Gastrocnemius medialis (tissue), 4 donors: ENCODE measurements at places on chromosomes 5 and 9. TPM values are rescaled to one million over a fixed set of nuclear protein-coding genes. Genes with fewer than 3 reads are reported as not detected.

DNA sequence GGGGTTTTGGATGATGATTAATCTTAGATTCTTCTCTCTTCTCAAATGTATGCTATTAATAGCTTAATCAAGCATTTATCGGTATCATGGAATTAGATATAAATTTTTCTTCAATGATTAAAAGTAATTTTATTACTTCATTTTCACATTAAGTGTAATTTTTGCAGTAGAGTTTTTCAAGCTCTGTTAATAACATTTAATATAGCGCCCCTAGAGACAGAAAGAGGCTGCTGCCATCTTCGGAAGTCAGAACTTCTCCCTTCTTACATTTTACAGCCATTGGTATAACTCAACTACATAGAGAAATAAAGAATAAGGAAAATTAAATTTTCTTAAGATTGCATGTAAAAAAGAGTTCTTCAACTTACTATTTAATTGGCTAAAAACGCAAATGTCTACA is 540.3 kb downstream of the GABRG2 start:
- no peaks in the 10 kb centered on the region for H3K4me1 ChIP-seq
- H3K27ac ChIP-seq = no peak overlapping the region
- no peak overlapping the region for H3K4me3 ChIP-seq
- H3K36me3 ChIP-seq = no peaks in the 10 kb centered on the region
- no peak for DNase-seq

- H3K27me3 ChIP-seq = peaks cover 11% of the 10 kb centered on the region
- DNase-seq = no peak
- peaks cover 9% of the 10 kb centered on the region for H3K4me1 ChIP-seq
- H3K4me3 ChIP-seq = no peak overlapping the region
- no peaks in the 10 kb centered on the region for H3K36me3 ChIP-seq
- no peak overlapping the region for H3K27ac ChIP-seq
Measured at GRCh38 chr9:95771556-95772246, 103.8 kb upstream of the ERCC6L2 start.

The PROB1 gene
- total RNA-seq = 26.8 TPM

DNA sequence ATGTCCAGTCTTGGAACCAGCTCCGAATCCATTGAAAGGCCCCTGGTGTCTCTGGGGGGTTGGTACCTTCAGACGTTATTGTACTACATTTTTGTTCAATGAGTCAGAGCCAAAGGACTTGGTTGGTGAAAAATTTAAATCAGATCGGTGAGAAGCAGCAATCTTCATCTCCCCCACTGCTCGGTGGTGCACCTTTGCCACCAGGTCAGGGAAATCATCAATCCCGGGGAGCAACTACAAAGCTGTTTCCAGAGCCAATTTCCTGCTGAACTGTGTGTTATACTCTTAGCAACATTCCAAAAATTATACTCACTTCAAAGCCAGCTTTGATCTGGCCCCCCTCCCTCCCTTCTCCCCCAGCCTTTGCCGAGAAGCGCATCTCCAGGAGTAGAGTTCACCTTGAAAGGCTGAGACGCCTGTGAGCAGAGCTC is 375.2 kb upstream of the WWC1 start:
- no peaks in the 10 kb centered on the region for H3K36me3 ChIP-seq
- DNase-seq = no peak
- H3K27me3 ChIP-seq = no peaks in the 10 kb centered on the region
- H3K27ac ChIP-seq = no peak overlapping the region
- H3K4me1 ChIP-seq = no peaks in the 10 kb centered on the region

DNA sequence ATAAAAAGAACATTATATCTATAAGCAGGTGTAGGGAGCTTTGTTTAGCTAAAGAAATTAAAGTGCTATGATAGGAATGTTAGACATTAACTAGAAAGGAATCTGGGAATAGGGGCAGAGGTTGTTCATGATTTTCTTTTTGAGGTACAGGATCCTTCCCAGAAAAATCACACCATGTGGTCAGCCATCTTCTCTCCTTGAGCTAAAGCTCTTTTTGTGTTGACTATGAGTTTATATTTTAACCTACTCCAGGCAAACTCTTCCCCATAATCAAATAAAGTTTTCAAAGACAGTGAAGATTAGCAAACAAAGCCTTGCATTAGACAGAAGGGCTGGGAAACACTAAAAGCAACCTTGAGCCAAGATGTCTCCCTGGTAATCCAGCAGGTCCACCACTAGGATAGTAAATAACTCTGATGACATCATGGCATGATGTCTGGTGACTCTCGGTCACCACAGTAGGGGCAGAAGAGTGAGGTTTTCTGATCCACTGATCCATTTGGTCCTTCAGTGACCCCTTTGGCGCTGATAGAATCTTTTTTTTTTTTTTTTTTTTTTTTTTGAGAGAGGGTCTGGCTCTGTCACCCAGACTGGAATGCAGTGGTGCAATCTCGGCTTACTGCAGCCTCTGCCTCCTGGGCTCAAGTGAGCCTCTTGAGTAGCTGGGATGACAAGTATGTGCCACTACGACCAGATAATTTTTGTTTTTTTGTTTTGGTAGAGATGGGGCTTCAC is 30.6 kb upstream of the IL6ST start:
- H3K4me1 ChIP-seq = no peaks in the 10 kb centered on the region
- H3K36me3 ChIP-seq = no peaks in the 10 kb centered on the region
- H3K4me3 ChIP-seq = no peak overlapping the region

GRCh38 chr5:132774406-132774805 is 2.6 kb downstream of the SEPTIN8 start:
- H3K4me3 ChIP-seq = no peak overlapping the region
- H3K36me3 ChIP-seq = no peaks in the 10 kb centered on the region
- no peak for DNase-seq
- H3K4me1 ChIP-seq = peaks cover 7% of the 10 kb centered on the region

DNA sequence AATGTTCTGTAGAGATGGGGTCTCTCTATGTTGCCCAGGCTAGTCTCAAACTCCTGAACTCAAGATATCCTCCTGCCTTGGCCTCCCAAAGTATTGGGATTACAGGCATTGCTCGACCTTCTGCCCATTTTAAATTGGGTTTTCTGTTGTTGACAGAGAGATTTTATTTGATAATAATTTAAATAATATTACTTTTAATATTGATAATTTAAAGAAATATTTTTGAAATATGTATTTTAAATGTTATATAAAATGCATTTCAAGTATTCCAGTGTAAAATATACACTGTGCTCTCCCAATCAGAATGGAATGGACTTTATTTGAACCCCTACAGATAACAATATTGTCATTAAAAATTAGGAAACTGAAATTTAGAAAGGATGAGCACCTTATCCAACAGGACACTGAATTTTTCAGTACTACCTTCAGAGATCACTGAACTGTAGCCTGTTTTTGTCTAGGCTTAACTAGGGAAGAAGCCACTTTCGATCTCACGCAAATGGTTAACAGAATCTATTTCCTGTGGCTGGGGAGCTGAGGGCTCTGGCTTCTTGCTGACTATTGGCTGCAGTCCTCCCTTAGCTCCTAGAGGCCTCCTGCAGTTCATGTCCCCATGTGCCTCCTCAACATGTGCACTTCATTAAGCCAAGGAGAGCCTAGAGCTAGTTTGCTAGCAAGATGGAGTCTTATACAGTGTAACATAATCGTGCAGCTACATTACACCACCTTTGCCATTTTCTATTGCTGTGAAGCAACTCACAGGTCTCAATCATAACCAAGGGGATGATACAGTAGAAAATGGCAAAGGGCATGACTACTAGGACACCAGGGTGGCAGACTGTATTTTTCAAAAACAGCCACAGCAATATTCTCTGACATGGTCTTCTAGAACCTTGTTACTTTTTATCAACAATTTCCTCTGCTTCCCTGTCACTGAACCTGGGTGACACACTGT is 150.0 kb downstream of the CDC42SE2 start:
- no peaks in the 10 kb centered on the region for H3K4me1 ChIP-seq
- H3K4me3 ChIP-seq = no peak overlapping the region
- no peak overlapping the region for H3K27ac ChIP-seq
- peaks cover 4% of the 10 kb centered on the region for H3K36me3 ChIP-seq
- no peak for DNase-seq

The DIRAS2 gene
- not detected for total RNA-seq

GRCh38 chr5:112684737-112685136 is 52.9 kb upstream of the APC start:
- H3K4me1 ChIP-seq = peaks cover 9% of the 10 kb centered on the region
- H3K4me3 ChIP-seq = no peak overlapping the region
- no peaks in the 10 kb centered on the region for H3K27me3 ChIP-seq
- no peak overlapping the region for H3K27ac ChIP-seq
- no peak for DNase-seq

DNA sequence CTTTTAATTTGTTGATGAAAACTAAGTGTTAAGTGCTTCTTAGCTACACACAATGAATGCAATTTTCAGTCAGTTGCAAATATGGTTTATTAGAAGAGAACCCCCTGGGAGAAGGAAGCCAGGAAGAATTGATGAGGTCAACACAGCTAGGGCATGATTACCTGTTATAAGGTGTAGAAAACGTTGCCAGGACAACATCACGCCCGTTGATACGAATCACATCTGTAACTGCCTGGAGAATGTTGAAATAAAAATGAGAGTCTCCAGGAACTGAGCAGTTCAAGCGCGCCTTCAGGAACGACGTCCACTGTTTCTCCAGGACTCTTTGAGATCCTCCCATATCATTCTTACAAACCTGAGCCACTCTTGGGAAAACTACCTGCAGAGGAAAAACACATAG is 88.0 kb downstream of the SEMA6A start:
- no peaks in the 10 kb centered on the region for H3K27me3 ChIP-seq
- H3K4me3 ChIP-seq = no peak overlapping the region
- H3K4me1 ChIP-seq = peaks cover 6% of the 10 kb centered on the region
- H3K27ac ChIP-seq = no peak overlapping the region
